ENCODE measurements at places on chromosomes 3 and 15. TPM values are rescaled to one million over a fixed set of nuclear protein-coding genes. Genes with fewer than 3 reads are reported as not detected.

Gene ACAA1
- total RNA-seq, result 32.5 TPM

Gene IL12A
- total RNA-seq, result 0.44 TPM

Gene SLC22A14
- not detected for total RNA-seq

Gene PATL2
- total RNA-seq, result not detected

Gene GPD1L
- total RNA-seq, result 8.9 TPM

DNA sequence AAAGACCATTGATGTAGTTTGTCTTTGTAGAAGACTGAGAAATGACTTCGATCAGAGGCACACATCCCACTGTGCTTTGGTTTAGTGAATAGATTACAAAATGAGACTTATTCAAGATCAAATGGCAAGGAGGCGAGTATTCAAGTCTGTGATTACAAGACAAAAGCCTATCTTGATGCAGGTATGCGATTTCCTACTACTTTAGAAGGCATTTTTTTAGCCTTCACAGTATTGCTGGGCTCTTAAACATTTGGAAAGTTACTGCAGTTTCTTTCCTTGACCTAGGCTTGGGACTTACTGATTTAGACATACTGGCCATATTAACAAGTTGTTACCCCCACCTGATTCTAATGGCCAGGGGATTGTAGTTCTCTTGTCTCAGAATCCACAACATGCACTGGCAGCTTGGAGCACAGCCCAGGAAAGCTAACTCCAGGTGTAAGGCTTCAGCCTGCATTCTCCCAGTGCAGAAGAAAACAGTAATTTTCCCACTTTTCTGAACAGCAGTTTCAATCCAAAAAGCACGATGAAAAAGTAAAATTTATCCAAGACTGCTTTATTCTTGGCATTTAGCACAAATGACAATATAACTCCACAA, 311.6 kb downstream of the EPHA6 start:
- no peak for DNase-seq

- DNase-seq, result no peak
These were observed 194.3 kb upstream of the CTDSPL start for GRCh38 chr3:37667335-37667734.

DNA sequence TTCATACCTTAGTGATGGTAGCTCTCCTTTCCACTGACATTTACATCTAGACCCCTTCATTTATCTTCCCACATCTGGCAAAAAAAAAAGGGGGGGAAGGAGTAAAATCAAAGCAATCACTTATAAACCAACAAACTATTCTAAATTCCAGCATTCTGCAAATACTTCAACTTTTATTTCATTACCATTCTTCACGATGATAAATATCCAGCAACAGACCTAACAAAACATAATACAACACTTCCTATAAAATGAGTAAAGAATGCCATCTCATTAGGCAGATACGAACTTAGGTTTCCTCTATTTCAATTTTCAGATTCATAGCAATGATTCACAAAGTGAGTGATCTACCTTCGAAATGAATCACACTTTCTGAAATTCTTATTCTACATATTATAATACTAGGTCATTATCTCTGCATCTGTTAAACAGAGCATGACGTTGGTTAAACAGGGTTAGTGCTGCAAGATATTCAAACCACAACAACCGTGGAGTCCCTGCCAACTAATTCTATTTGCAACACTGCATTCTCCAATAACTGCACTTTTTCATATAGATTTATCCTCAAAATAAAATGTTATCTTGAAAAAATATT, at the start of gene LRRFIP2:
Gene LRRFIP2 (minus strand): TSS at position 51 of the 595 bp plus-strand sequence. CDS start 25,599 bp downstream, outside the sequence.
- peak; percentile 24 for DNase-seq

DNA sequence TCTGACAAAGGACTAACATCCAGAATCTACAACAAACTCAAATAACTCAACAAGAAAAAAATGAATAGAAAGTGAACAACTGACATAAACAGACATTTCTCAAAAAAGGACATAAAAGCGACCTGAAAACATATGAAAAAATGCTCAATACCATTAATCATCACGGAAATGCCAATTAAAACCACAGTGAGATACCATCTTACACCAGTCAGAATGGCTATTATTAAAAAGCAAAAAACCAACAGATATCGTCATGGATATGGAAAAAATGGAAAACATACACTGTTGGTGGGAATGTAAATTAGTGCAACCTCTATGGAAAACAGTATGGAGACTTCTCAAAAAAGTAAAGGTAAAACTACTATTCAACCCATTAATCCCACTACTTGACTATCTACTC, 53.3 kb downstream of the ZNF385D start:
- DNase-seq, result no peak

DNA sequence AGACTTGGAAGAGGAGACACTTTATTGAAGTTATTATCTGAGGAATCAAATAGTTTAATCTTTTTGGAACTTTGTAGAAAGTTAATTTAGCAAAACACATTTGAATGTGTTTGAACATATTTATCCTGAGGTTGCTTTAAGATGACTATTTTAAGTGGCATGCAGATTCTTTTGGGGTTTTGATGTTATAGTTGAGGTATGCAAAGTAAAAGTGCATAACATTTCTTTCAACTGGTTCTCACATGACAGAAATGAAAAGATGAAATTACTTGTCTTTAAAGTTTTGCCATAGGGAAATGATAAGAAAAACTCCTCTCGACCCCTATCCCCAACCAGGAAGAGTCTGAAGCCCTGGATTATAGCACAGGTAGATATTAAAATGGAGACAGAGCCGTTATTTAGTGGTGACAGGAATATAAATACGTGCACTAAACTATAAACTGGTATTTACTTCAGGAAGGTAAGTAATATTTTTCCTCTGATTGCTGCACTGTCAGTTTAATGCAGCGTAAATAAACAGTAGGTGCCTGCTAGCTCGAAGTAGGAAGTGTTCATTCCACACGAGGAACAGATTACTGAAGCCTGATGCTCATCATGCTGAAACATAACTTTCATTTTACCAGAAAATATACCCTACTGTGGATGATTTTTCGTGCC, 15.1 kb upstream of the SATB1 start:
- no peak for DNase-seq

DNA sequence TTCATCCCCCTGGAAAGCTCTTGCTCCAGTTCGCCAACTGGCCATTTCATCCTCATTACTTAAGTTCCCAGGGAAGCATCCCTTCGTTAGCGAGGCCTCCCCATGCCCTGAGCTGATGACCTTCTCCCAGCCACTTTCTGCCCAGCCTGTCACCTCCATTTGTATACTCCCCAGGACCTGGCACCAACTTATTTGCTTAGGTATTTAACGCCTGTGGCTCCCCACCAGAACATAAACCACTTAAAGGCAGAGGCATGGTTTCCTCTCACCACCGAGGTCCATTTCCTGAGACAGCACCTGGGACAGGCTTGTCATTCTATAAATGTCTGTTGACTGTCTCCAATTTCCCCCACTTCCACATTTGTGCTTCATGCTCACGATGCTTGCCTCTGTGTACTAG, 189.0 kb downstream of the ZNF621 start:
- DNase-seq, result no peak

DNA sequence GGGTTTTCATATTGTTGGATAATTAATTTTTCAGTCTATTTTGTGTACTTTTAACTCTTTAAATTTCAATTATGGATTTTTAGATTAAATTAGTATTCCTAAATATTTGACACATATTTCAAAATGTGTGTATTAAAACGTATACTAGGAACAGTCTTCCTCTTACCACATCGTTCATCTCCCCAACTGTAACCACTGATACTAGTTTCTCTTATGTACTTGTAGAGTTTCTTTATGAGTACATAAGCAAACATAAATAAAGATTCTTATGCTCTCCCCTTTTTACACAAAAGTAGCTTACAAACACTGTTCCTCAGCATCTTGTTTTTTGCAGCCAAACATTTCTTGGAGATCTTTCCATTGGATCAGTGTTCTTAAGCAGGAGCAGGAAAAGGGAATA, 45.9 kb downstream of the CMSS1 start:
- no peak for DNase-seq

DNA sequence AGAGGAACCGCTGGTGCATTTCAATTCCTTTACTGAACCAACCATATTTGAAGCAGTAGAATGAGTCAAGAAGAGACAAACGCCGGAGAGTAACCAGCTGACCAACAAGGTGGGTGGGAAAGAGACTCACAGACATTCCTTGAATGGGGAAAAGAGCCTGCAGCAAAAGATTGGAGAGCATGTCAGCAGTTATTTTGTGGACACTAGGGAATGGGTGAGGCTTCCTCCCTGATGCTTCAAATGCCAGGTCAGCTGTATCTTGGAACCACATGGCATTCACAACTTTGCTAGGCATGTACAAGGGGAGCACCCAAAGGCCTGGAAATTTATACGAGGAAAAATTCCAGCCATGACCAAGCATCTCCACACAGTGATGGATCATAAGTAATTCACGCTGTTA, 29.9 kb upstream of the ZKSCAN7 start:
- no peak for DNase-seq

DNA sequence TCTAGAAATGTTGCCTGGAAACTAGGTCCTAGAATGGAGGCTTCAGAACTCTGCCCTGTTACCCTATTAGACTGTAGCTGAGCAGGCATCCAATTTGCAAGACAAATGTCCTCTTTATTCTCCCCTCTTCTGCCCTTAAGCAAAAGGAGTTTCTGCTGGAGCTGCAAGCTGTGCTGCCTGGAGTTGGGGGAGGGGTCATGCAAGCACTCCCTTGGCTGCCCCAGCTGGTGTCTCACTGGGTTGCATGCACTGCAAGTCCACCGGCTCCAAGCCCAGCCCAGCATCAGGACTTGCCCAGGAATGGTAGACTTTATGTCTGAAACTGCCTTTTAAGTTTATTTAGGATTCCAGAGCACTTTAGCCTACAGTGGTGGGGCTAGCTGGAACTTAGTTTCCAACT, 15.7 kb upstream of the RBP2 start:
- no peak for DNase-seq

- no peak for DNase-seq
These were observed 52.5 kb downstream of the CPN2 start for GRCh38 chr3:194298331-194299227.

- DNase-seq, result no peak
These were observed 182.2 kb downstream of the OSBPL10 start for GRCh38 chr3:31798840-31799239.

- peak; percentile 52 for DNase-seq
These were observed 4.4 kb downstream of the DALRD3 start for GRCh38 chr3:49013738-49014660.

DNA sequence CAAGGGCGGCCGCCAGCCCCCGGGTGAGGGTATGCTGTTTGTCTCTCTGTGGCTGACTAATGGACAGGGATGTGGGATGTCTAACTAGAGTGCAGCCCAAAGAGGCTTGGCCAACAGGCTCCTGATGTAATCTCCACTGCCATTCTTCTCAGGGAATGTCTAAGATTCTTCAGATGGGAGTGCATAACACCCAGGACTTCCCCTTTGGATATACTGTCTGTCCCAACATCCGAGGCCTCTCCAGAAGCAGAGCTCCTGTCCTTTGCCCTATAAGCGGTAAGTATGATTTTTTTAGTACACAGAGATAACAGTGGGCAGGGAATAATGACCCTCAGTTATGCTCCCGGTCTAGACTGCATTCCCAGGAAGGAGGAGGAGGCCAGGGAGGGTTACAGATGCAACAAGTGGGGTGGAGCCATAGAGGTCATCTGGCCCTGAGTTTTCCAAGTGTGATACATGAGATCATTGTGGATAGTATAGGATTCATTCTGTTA, 62.5 kb upstream of the SLCO2A1 start:
- DNase-seq, result no peak

DNA sequence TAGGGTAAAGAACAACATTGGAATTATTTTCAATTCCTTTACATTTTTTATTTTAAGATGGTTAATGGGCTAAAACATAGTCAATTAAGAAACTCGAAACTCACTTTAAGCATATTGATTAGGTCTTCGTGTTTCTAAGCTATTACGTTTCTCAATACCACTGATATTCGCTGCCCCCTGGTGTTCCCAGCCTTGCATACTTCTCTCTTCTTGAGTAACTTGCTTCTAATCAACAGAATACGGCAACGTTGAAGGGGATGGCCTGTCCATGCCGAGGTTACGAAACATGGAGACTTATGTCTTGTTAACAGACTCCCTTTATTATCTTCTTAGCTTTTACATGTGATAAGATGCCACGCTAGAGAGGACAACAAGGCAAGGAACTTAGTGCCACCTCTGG, 43.6 kb downstream of the ROBO1 start:
- no peak for DNase-seq

GRCh38 chr3:71868876-71869275, 83.9 kb upstream of the PROK2 start:
- DNase-seq, result no peak

- DNase-seq, result no peak
These were observed 89.7 kb upstream of the CMC1 start for GRCh38 chr3:28151608-28152228.

- DNase-seq, result no peak
These were observed 2.8 kb downstream of the VIPR1 start for GRCh38 chr3:42505128-42505848.

DNA sequence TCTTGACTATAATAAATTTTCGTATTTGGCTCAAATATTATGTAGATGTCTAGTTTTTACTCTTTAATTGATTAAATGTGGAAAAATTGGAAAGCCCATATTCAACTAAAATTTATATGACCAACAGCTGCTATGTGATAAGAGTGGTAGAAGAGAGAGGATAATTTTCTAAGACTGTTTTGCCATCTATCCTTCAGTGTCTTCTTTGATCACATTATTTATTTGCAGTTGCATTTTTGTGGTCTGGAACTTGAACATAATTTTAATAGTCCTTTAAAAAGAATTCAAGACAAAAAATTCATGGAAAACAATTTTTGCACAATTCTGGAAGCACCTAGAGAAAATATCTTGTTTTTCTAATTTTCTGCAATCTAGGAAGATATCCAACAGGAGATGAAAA, 213.3 kb upstream of the THBS1 start:
- no peak for DNase-seq
